ENCODE measurements at places on chromosomes 2 and 18.

GRCh38 chr2:237729681-237730475, 68.7 kb upstream of the RBM44 start:
- no peak for DNase-seq

DNA sequence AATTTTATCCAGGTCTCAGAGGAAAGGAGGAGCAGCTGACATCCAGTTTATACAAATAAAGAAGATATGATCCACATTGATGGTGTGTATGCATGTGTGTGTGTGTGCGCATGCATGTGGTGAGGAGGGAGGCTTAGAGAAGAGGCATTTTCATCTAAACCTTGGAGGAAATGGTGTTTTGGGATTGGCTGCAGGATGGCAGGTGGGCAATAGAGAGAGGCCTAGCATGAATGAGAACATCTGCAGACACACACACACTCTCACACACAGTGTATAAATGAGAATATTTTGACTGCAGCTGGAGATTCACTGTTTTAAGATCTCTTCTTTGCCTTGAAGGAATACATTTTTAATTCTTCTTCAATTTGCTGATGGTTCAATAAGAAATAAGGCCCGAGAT, 61.7 kb upstream of the TMEM17 start:
- DNase-seq = no peak

- DNase-seq = no peak
Observed at GRCh38 chr2:178450524-178450773, 526 bp downstream of the PRKRA start.

DNA sequence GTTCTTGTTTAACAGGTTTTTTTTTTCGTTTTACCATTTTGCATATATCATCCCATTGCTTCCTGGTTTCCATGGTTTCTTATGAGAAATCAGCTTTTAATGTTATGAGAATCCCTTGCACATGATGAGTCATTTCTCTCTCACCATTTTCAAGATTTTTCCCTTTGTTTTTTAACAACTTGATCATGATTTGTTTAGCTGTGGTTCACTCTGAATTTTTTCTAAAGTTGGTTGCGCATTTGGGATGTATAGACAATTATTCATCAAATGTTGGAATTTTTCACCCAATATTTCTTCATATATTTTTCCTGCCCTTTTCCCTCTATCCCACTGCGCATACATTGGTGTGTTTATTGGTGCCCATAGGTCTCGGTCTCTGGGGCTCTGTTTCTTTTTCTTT, 42.4 kb upstream of the BIN1 start:
- DNase-seq = no peak

GRCh38 chr18:69559604-69560003, 158.9 kb downstream of the DOK6 start:
- DNase-seq = no peak

GRCh38 chr18:57951117-57951796, 92.8 kb upstream of the NEDD4L start:
- no peak for DNase-seq

- no peak for DNase-seq
Observed at GRCh38 chr2:222176890-222177289, 121.9 kb downstream of the PAX3 start.

DNA sequence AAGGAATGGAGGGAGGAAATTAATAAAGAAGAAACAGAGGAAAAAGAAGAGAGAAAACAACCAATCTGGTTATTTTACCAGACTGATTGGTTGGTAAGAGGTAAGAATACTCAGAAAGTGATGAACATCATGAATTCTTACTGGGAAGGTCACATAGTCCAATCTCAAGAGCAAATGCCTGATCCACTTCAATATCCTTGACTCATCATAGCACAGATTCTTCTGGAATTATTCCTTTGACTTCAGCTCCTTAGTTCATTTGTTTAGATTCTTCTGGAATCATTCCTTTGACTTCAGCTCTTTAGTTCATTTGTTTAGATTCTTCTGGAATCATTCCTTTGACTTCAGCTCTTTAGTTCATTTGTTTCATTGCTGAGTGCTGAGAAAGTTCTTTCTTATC, 2030.6 kb upstream of the CELF4 start:
- DNase-seq = no peak

- DNase-seq = no peak
Observed at GRCh38 chr2:213932-214693, 49.7 kb downstream of the SH3YL1 start.

DNA sequence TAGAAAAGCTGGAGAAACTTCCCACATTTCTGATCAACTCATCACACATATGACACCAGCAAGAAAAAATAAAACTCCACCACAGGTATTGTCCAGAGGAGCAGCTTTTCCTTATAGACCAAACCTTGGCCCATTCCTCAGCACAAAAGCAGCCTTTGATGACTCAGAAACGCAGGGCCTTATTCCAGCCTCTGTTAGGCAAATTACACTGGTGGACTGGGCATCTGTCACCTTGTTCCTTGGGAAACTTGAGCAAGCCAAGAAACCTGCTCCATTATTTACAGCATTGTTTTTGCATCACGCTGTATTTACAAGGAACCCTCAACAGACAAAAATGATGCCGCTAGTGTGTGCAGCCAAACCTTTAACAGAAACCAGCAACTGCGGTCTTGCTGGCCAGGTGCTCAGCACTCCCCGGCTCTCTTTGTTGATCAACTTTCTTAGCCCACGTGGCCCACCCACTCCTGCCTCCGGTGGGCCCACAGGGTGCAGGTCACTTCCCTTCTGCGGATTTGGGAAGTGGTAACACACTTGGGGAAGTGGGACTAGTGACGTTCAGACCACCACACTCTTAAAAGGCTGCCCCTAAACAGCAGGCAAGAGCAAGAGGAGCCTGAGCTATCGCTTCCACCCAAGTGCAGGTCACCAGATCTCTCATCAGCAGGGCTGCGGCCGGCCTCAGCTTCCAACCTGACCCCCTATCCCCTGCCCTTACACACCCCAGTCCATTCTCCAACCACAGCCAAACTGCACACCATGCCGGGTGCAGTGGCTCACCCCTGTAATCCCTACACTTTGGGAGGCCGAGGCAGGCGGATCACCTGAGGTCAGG, 1.5 kb downstream of the AP1S3 start:
- DNase-seq = no peak

GRCh38 chr18:25446972-25447371, 95.0 kb upstream of the ZNF521 start:
- no peak for DNase-seq

DNA sequence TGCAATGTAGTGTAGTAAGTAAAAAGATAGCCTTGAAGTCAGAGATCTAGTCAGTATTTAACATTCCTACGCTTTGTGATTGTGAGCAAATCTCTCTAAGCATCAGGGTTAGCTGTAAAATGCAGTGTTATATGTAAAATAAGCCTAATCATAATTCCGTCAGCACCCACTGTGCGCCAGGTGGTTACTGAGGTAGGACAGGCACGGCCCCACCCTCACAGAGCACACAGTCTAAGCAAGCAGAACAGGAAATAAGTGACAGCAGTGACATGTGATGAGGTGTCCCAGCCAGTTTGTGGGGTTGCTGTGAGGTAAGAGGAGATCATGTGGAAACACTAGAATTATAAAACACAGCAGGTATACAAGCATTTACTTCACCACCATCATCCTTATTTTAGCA, 267.1 kb downstream of the ICOS start:
- DNase-seq = no peak

- peak; percentile 98 for DNase-seq
Observed at GRCh38 chr18:23689031-23689615, at the start of gene LAMA3. Gene LAMA3, plus strand, starts transcription at chr18:23689453. Its CDS starts 231 bp downstream, at chr18:23689684.

GRCh38 chr2:71839826-71840225, 307.8 kb downstream of the CYP26B1 start:
- DNase-seq = no peak

- no peak for DNase-seq
Observed at GRCh38 chr2:146228466-146229058, 1616.3 kb upstream of the ACVR2A start.

DNA sequence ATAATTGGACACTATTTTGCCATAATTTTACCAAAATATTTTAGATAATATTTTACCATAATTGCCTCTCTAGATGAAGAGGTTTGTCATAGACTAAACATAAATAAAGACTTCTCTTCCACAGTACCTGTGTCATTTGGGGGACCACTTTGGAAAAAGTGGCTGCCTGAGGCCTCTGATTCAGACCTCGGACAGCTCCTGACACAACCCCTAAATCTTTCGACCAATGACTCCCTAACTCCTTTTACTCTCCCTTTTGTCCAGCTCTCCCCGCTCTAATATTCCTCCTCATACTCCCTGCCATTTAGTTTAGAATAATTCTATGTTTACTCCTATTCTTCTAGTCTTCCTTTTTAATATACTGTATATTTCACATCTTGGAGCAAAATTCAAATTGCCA, 36.0 kb upstream of the UBE2E3 start:
- DNase-seq = no peak

DNA sequence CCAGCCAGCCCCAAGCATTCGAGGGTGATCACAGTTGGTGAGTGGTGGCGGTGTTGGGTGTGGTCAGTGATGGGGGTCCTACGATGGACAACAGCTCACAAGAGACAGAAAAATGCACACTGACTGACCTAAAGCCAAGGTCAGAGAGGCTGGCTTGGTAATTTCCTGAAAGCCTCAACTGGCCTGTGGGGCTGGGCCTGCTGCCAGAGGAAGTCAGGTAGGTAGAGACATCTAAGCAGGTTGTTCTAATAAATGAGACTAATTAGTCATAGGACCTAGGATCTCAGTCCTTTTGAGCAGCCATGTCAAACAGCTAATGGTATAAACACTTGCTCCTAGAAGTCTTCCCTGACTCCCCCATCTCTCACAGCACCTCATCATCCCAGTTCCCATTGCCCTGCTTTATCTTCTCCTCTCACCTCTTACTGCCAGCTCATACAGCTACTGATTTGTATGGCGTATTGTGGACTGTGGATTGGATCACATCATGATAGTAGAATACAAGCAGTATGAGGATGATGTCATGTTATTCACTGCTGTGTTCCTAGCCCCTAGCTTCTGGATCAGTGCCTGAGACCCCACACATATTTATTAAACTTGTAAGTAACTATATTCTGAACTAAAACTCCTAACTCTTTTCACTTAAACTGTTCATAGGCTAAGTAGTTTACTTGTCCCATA, 262.9 kb upstream of the KLHL29 start:
- DNase-seq = no peak

GRCh38 chr18:62885804-62886203, 170.5 kb downstream of the PHLPP1 start:
- no peak for DNase-seq

DNA sequence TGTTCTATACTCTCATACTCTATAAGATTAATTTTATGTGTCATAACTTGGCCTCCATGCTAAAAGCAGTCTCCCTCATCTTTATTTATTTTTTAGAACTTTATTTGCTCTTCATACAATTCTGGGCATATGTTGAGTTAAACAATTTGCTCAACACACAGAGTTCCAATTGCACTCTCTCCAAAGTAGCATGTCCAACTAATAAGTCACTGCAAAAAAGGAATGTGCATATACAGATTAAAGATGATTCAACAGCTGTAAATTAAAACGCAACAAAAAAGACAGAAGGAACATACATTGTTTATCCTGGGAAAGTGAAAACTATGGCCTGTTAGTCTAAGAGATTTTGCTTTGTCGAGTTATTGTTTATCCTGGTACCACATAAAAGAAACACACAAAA, 277.7 kb upstream of the ACVR2A start:
- DNase-seq = no peak

DNA sequence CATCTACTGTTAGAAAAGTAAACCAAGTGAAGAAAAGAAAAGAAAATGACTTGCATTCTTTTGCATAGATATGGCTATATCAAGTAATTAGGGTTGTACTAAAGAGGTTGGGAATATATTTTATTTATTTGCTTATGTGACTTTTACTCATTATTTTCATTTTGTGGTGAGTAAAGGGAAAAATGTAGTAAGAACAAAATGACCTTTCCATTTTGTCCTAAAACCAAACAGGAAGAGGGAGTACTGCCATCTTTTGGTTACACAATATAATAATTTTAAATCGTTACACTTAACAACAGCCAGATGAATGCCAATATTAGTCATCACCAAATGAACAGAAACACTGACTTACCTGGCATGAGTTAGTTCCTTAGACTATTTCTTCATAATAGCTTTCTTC, 47.3 kb upstream of the NDUFV2 start:
- DNase-seq = no peak

DNA sequence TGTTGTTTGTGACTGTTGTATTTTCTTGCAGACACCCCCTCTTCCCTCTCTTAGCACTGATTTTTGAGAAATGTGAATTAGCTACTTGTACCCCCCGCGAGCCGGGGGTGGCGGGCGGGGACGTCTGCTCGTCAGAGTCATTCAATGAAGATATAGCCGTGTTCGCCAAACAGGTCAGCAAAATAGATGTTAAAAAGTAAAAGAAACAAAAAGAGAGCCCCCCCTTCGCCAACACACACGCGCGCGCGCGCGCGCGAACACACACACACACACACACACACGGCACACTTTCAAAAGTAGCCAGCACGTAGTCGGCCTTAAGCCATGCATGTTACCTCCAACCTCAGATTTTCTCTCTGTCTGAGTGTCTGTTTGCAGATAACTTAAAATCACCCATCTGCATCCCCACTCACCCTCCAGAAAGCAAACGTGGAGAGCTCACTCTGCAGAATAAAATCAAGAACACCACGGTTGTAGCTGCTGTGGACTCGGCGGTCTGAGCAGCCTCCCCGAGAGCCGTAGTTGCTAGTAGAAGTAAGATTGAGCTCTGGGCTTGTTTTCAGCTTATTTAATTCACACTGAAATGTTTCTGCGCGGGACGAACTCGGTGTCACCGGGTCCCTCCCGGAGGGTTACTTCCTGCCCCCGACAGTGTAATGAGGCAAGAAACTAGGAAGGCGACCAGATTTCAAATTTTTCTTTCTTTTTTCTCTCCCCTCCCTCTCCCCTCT, 5.1 kb downstream of the MEIS1 start:
- no peak for DNase-seq

- DNase-seq = no peak
Observed at GRCh38 chr2:163210430-163210918, 371.9 kb upstream of the KCNH7 start.

- no peak for DNase-seq
Observed at GRCh38 chr2:46518861-46519260, 39.5 kb downstream of the TMEM247 start.

DNA sequence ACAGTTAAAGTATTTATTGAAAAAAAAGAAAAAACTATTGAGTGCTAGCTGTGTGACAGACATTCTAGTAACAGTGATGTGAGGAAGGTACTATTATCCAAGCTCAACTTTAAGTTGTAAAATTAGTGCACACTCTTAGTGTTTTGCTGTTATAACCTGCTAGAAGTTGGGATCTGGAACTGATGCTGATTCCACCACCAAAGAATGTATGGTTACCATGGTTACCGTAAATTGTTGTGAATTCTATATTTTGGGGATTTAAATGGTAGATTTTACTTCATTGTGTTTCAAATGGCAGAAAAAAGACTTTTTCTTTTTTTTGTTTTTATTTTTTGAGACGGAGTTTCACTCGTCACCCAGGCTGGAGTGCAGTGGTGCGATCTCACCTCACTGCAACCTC, 5.3 kb downstream of the AGFG1 start:
- no peak for DNase-seq

DNA sequence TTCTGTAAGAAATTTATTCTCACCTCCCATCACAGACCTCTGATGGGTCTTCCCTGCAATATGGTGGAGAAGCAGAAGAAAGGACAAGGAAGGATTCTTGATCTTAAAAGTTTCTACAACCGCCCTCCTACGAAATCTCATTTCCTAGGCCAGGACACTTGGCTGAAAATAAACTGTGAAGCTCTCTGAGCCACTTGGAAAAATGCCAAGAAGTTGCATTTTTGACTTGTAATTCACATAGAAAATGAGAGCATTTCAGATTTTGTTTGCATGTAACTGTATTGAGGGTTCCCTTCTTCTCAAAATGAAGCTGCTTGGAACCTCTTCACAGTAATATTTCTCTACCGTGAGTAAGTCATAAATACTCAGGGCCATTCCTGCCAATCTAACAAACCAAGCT, 458.3 kb upstream of the SLC14A2 start:
- DNase-seq = no peak

GRCh38 chr2:113176696-113177355, 3.1 kb downstream of the PSD4 start:
- DNase-seq = no peak
